Stimulated activated CD8-positive, alpha-beta memory T cell treated with anti-CD3 and anti-CD28 coated beads, Interleukin-4, amount 100 ng/mL, for 1 hour (primary cell): ENCODE measurements at places on chromosomes 4 and X.

DNA sequence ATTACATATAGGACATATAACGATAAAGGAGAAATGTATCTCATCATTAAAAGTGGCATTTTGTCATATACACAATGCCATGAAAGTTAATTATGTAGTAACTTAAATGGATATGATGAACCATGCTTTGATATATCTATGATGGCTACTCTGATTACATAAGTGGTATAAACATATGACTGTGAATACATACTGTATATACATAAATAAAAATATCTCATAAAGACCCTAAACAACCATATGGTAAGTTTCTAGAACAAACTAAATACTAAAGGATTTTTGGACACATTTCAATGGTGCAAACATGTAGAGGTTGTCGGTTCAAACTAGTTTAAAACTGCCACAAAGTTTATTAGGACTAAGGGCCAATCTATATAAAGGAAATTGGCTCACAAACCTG lies 849.6 kb upstream of the INTU start:
- DNase-seq = no peak

DNA sequence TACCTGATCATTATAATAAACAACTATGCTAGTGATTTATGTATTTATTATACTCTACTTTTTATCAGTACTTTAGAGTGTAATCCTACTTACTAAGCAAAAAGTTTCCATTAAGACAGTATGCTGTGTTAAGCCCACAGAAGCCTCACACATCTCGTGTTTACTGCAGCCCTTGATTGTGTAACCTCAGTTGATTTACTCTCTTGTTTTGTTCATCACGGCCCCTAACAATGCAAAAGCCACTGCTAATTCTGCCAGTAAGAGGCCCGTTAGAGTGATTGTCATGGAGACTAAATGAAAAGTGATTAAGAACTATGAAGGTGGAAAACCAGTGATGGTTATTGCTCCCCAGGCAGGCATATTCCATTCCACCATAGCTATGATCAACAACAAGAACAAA lies 436.2 kb downstream of the SPOCK3 start:
- no peak for DNase-seq

- DNase-seq = no peak
Measured at GRCh38 chr4:81164126-81164525, 50.9 kb downstream of the PRKG2 start.

DNA sequence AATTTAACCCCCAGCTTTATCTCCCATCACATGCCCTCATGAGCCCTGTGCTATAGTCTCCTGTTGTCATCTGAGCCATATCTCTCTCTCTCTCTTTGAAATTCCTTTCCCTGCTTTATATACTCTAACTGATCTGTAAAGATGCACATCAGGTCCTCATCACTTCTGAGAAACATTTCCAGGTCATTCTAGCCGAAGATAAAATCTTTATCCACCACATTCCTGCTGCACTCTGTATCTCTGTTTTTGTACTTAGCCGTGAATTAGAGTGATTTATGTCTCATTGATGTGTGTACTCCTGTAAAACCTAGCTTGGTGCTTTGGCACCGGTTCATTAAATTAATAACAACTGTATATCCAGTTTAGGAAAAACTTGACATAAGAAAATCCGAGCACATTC lies 113.2 kb downstream of the AFF2 start:
- no peak for DNase-seq

DNA sequence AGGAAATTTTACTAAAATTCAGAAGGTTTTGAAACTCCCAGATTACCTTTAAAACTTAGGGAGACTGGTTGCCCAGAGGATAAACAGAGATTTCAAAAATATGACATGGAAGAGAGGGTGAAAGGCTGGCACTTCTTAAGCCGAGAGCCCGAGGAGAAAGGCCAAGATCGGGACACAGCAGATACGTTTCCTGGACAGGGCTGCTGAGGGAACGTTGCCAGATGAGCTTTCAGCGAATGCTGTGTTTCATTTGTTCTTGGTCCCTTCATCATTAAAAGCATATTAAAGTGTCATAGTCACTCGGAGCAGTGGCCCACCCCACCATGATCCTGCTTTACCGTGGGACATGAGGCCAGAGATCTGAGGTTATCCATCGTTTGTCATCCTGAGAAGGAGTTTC lies 37.9 kb upstream of the STOX2 start:
- no peak for DNase-seq

DNA sequence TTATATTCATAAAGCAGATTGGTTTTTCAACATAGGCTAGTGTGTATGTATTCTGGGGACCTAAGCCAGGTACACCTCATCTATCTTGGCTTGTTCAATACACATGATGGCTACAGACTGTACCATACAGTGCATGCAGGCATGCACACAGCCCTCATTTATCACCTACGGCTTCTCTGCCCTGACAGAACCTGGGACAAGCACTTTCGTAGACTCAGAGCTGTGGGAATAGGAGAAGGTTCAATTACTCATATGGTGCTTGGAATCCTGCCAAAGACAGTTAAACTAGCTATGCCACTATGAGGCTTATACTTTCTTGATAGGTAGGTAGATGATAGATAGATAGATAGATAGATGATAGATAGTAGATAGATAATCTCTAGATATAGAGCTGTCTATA lies 457.2 kb downstream of the GALNTL6 start:
- DNase-seq = no peak

DNA sequence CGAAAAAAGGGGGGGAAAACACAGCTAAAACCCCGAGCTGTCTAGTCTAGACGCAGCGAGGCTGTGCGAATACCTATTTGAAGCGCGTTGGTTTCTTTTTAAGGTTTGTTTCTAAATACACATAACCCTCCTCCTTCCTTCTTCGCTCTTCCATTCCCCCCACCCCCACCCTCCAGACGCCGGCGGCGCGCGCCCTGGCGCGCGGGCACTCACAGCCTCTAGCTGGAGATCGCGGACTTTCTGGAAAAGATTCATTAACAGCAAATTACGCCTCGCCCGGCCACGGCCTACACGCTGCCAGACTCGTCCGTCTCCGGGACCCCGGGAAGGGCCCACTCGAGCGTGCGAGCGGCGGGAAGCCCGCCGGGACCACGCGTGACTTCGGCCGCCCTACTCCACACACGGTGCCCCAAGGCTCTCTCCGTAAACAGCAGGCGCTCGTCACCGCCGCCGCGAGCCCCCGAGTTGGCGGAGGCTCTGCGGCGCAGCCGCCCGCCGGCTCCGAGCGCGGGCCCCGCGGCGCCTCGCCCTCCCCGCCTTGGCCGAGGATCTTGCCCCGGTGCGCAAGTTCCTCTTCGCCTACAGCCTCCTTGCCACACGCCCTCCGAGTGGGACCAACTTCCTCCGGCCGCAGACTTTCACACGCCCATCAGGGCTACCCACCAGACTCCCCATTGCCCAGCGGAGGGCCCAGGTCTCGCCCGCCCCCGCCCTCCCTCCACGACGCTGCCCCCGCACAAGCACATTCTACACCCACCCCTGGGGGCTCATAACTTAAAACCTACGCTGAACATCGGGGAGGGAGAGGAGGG lies 2.0 kb downstream of the BCOR start:
- DNase-seq = no peak

- no peak for DNase-seq
Measured at GRCh38 chr4:21830272-21830671, 118.3 kb downstream of the KCNIP4 start.

DNA sequence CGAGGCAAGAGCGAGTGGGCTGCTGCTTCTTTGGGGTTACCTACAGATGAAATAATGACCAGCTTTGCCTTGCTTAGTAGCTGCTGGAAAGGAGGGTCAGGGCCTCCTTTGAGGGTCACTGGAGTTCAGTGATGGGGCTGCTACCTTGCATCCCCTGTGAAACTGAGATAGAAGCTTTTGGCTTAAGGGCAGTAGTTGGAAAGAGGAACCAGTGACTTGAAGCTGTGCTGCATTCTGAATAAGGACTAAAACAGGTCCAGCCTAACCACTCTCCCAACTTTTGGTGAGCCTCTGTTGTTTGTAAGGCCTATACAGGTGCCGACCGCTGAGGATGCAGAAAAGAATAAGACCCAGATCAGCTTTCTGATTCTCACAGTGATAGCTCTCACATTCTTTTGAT lies 41.2 kb downstream of the RASL11B start:
- no peak for DNase-seq

DNA sequence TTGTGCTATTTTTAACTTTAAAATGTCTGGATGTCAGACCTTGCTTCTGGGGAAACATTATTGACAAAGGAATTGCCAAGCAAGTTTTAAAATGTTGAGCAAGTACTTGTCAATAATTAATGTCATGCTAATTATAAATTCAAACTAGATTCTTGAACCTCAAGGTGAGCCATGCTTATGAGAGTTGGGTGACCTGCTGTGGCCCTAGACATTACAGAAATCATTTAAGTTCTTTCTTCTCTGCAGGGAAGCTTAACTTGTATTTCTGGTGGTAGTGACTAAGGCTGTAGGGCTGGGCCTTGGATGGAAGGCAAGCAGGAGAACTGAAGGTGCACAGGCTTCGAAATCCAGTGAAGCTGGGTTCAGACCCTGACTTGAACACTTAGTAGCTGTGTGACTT lies 14.8 kb upstream of the UCHL1 start:
- DNase-seq = no peak

DNA sequence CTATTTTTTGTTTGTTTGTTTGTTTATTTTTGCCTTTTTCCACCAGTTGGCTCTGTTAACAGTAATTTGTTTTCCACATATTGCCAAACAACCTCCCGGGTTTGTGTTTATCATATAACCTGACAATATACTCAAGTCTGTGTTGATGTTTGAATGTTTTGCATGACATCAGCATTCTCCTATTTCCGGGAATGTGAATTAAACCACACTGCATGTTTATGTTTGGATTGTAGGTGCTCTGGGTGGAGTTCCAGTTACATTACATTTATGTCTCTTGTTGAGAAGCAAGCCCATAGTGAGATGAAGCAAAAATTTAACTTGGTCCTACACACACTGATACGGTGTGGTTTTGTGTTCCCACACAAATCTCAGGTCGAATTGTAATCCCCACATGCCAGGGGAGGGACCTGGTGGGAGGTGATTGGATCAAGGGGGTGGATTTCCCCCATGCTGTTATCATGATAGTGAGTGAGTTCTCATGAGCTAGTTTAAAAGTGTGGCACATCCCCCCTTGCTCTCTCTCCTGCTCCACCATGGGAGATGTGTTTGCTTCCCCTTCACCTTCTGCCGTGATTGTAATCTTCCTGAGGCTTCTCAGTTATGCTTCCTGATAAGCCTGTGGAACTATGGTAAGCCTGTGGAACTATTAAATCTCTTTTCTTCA lies 54.4 kb upstream of the CLNK start:
- no peak for DNase-seq

DNA sequence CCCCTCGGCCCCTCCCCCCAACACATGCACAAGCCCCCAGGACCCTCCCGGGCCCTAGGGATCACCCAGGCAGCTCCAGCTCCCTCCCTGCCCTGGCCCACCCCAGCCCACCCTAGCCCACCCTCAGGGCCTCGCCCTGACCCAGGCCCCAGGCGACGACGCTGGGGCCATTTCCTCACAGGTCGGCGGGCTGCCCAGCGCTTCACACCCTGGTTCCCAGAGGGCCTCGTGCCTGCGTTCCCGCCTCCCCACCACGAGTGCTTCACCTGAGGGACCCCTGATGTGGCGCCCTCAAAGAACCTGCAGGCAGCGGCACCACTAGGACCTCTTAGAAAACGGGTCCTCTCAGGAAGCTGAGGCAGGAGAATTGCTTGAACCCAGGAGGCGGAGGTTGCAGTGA lies 341 bp downstream of the FAM9B start:
- no peak for DNase-seq

DNA sequence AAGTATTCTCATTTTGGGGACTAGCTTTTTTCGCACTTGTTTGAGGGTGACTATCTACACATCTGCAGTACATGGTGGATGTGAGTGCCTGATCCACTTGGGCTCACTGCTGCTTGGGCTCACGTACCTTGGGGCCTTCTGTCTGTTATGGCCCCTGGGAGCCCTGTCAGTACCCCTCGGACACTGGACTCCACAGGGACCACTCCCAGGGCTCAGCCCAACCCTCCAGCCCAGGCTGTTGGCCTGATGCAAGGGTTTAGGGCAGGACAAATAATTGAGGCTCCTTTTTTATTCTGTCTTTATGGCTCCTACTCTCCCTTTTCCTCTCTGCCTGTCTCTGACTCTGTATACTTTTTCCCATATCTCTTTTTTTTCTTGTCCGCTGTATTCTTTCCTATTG lies 32.7 kb upstream of the MSN start:
- DNase-seq = no peak

DNA sequence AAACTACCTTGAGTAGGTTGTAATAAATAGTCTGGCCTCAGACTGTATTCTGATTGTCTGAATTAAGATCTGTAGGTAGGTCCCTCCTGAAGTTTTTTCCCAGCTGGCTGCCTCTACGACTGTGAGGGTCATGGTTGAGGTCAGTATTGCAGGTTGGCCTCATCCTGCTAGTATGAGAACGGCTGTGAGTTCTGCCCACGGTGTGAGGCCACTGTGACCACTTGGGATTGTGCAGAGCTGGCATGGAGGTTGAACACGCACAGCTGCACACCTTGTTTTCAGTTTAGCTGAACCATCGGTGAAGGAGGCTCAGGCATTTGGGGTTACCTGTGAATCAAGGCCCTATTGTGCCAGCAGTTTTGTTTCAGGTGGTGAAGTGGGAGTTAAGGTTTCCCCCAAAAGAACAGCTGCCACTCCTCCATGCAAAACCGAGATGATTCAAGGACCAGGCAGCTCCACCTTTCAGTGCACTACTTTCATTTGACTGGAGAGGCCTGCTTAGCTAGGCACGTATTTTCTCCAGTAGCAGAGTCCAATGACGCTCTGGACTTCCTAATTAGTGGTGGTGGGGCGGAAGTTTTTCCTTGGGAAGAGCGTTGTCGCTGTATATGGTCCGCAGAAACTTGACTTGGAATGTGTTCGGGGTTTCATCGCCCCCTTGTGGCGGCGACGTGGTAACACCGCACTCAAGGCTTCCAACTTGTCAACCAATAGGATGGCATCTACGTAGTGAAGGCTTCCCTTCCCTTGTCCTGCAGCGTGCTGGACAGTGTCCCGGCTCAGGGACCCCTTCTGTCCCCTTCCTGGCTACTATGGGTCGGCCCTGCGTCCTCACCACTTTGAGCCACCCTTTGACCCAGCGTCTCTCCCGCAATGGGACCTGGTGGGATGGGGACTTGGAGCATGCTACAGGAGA lies 13.8 kb downstream of the CMC4 start:
- no peak for DNase-seq

DNA sequence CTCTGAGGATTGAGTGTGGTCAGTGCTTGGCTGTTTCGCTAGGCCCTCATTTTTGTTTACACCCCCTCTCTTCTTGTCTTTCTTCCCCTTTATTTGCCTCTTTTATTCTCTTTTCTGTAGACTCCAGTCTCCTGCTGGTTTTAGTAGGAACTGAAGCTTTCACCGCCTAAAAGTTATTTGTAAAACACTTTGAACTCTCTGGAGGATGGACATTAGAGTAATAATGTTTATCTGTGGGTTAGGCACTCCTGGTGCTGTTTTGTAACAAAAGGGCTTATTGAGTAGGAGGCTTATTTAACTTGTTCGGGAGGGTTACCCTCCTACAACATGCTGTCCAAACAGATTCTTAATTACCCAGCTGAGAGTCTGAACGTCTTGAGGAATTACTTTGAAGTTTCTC lies 1.6 kb upstream of the ARHGAP10 start:
- no peak for DNase-seq

GRCh38 chrX:74262452-74263209 lies 41.3 kb upstream of the ZCCHC13 start:
- no peak for DNase-seq

GRCh38 chr4:80070880-80071603 lies 2.0 kb downstream of the ANTXR2 start:
- no peak for DNase-seq

- no peak for DNase-seq
Measured at GRCh38 chr4:9894644-9895332, 113.4 kb downstream of the DRD5 start.
